Esophagus muscularis mucosa (tissue), 4 donors: ENCODE measurements at places on chromosomes 4 and X. TPM values are rescaled to one million over a fixed set of nuclear protein-coding genes. Genes with fewer than 3 reads are reported as not detected.

DNA sequence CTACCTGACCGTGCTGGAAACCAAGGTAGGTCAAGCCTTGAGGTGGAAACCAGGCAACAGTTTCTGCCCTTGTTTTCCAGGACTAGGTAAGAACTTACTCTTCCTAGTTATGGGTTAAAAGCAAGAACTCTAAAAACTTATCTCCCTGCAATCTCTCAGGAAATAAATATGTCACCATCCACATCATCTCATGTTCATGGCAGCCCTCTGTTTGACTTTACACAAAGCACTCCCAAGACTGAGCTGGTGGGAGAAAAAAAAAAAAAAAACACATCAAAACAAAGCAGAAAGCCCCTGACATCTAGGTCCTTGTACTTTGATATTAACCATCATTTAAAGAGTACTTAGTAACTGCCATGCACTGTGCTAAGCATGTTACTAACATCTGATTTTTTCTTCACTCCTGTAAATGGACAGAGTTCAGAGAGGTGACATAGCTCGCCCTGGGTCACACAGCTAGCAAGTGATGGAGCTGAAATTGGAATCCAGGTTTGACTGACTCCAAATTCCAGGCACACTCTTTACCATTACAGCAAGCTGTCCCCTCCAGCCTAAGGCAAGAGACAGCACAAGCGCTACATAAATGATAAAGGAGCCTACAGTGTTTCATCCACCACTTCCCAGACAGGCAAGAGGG lies 102.8 kb upstream of the NOCT start:
- DNase-seq = no peak

Gene FAM184B
- total RNA-seq = not detected

DNA sequence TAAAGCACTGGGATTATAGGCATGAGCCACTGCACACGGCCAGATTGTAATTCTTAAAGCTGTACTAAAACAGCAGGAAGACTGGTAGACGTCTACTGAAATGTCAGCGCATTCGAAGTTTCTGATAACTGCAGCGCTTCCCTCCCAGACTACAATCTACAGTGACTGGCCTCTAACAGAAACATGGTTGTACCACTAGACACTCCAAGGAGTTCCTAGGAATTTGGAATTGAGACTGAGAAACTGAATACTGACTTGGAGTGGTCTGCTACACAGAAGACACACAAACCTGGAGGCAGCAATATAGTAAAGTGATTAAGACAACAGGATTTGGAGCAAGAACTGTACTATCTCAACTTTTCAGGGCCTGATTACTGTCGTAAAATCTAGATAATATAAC lies 937 bp downstream of the HELQ start:
- DNase-seq = no peak

Gene SMIM43
- 0.46 TPM for total RNA-seq

Gene NSD2
- 41.4 TPM for total RNA-seq

DNA sequence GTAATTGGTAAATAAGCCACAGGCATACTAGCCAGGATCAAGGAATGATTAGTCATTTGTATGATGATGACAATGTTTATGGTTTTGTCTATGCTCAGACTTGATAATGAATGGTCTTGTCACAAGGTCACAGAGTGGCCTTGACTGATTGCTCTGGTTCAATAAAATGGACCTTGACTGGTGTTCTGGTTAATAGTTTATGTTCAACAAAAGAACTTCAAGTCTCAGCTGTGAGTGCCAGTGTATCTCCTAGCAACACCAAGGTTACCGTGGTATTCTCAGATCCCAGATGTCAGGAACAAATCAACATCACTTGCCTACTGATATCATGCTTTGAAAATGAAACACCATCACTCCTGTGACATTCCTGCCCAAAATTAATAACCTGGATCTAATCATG lies 16.3 kb upstream of the LRAT start:
- DNase-seq = no peak

- no peak for DNase-seq
Observed at GRCh38 chr4:55754754-55755350, 64.7 kb upstream of the EXOC1L start.

Gene TAB3
- 17.0 TPM for total RNA-seq

Gene LPAR4
- 0.50 TPM for total RNA-seq

DNA sequence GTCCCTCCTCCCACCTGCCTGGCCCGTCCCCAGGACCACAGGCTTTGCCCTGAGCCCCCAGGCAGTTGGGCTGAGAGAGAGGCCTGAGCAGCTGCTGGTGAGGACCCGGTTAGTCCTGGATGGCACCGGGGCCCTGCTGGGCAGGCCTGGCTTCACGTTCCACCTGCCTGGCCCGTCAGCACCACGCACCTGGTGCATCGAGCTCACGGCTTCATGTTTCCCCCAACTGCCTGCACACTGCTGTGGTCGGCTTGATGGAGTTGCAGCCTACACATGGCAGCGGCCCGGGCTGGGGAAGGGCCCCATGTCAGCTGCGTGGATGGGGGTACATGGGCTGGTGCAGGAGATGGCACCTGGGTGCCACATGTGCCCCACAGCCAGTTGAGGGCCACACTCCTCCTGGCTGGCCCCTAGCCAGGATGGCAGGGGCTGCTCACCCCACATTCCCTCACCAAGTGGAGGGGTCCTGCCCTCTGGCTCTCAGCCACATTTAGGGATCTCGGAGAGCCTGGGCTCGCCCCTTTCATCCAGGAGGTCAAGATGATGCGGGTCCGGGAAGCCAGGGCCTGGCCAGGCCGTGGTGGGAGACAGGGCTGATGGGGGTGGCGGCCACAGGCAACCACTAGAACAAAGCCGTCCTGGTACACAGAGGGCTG lies 28.5 kb downstream of the NKX1-1 start:
- DNase-seq = no peak

DNA sequence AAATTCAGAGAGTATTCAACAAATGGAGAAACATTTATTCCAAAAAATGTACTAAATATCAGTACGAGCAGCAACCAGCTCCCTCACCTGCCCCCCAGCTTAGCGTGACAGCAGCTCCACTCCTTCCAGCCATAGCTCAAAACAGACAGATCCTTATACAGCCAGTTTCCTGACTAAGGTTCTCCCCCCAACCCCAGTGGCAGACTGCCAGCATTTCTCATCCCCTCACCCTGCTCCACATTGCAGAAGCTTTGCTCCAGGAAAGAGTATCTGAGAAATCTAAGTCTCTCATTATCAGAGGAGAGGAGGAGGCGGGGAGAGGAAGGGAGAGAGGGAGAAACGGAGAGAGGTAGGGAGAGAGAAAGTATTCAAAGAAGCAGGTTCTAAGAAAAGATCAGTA lies 53.3 kb upstream of the PASD1 start:
- DNase-seq = no peak

- DNase-seq = no peak
Observed at GRCh38 chrX:79162076-79162475, 17.6 kb downstream of the GPR174 start.

- no peak for DNase-seq
Observed at GRCh38 chr4:152665691-152666395, 14.0 kb downstream of the TMEM154 start.

DNA sequence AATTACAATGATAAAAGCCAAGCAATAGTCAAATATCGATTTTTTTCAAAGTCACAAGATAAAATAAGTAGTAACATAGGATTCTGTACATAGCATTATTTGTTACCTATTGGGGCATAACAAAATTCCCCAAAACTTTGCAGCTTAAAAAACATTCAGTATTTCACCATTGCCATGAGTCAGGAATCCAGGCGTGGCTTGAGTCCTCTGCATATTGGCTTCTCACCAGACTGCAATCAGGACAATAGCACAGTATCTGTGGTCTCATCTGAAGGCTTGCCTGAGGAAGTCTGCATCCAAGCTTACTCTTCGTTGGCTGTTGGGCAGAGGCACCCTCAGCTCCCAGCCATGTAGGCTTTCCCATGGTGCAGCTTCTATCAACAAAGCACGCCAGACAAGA lies 6.2 kb upstream of the CTBP1 start:
- DNase-seq = no peak

- DNase-seq = no peak
Observed at GRCh38 chr4:69833251-69833650, 26.7 kb downstream of the SULT1E1 start.

Gene AR
- 4.2 TPM for total RNA-seq

Gene PAGE2
- not detected for total RNA-seq

DNA sequence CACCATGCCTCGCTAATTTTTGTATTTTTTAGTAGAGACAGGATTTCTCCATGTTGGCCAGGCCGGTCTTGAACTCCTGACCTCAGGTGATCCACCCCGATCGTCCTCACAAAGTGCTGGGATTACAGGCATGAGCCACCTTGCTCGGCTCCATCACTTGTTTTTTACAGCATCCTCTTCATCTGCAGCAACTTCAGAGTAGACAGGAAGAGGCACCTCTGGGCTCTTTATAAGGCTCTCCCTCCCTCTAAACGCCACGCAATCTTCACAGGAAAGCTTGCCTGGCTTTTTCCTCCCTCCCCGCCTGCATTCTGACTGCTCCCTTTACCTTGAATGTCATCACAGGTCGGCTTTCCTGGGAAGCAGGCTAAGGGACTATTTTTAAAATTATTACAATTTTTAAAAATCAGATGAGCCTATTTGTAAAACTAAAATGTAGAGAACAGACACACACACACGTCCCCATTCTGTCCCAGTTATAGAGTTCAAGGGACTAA lies 111.5 kb upstream of the LDB2 start:
- DNase-seq = peak; percentile 68

DNA sequence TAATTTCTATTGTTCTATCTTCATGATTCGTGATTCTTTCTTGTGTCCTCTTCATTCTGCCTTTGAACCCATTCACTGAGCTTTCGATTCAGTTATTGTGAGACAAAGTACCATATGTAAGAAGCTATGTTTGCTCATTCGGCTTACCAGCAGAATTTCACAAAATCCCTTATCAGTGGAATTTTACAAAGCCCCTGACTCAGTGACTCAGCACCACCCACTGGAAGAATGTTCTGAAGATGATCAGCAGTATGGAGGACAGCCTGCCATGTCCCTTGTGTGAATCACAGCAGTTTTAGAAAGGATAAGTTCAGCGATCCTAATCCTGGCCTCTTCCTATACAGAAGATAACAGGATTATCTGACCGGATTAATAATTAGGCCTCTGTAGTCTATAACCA lies 5.8 kb upstream of the UXT start:
- no peak for DNase-seq
